ENCODE measurements at places on chromosomes 6 and 20. TPM values are rescaled to one million over a fixed set of nuclear protein-coding genes. Genes with fewer than 3 reads are reported as not detected.
A peak's percentile ranks its signal among the peaks of the same experiment; 100 is the strongest.

- DNase-seq, result no peak
These were observed 46.0 kb downstream of the DSTN start for GRCh38 chr20:17615645-17616479.

DNA sequence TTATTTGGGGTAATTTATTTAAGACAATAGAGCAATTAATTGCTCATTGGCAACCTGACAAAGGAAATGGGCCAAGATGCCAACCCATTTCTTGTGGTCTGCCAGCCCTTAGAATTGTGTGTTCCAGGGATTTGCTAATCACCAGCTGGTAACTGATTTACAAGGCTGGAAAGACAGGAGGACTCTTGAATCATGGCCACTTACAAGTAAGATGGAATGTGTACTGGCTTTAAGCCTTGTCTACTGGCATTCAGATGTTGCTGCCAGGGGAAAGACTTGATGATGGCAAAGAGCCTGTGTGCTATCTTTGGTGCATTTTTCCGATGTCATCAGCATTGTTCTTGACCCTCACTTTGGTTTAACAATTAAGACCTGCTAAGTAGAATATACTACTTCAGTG, 91.0 kb downstream of the BCKDHB start:
- DNase-seq, result peak; percentile 39

DNA sequence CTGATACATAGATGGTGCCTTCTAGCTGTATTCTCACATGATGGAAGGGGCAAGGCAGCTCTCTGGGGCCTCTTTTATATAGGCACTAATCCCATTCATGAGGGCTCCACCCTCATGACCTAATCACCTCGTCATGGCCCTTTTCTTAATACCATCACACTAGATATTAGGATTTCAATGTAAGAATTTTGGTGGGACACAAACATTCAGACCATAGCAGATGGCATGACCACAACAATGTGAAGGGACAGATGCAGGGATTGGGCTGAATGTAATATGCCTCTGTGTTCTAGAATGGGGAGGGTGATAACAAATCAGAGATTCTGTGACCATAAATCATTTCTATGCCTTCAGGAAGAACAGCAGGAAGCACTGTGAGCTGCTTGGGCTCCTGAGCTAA, 145.8 kb downstream of the LCA5 start:
- no peak for DNase-seq

DNA sequence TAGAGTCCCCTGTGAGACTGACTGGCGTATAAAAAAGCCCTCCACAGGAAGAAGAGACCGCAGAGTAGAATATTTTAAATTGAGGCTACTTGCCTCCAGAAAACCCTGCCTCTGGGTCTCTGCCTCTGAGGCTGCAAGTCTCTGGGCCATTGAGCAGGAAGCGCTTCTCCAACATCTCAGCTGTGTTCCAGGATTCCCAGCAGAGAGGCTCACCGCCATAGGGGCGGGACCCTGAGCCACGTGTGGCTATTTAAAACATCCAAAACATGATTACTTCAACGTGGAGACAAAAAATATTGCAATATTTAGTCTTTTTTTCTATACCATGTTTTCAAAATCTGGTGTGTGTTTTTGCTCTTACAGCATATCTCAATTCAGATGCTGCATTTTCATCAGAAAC, 59.4 kb downstream of the GNAS-AS1 start:
- no peak for DNase-seq

- peak; percentile 31 for DNase-seq
These were observed 416 bp upstream of the POLR1H start for GRCh38 chr6:30060606-30061091.

DNA sequence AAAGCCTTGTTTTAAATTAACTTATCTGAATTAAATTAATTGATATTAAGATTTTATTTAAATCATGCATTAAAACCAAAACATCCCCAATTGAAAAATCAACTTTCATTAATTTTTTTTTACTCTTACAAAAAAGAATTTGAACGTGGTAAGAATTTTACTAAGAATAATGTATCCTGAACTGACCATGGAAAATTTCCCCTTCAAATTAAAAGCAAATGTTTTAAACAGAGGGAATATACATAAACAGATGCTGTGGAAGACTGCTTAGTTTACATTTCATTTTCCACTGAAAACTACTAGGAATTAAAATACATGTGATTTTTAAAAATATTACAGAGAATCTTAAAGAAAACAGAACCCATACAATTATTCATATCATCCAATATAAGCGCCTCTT, 2.3 kb downstream of the RNF24 start:
- no peak for DNase-seq

- peak; percentile 81 for DNase-seq
These were observed 17.2 kb downstream of the UNC5CL start for GRCh38 chr6:41021832-41022231.

- peak; percentile 40 for DNase-seq
These were observed 118.3 kb downstream of the RALGAPA2 start for GRCh38 chr20:20594171-20594530.

Gene APOM
- total RNA-seq, result 3.4 TPM

- DNase-seq, result peak; percentile 14
These were observed 78.4 kb downstream of the PREP start for GRCh38 chr6:105324386-105324950.

GRCh38 chr6:33901822-33902456, 98.1 kb upstream of the MLN start:
- no peak for DNase-seq

- DNase-seq, result no peak
These were observed 76.1 kb downstream of the HCRTR2 start for GRCh38 chr6:55250400-55250799.

Gene SRXN1
- total RNA-seq, result 70.9 TPM

DNA sequence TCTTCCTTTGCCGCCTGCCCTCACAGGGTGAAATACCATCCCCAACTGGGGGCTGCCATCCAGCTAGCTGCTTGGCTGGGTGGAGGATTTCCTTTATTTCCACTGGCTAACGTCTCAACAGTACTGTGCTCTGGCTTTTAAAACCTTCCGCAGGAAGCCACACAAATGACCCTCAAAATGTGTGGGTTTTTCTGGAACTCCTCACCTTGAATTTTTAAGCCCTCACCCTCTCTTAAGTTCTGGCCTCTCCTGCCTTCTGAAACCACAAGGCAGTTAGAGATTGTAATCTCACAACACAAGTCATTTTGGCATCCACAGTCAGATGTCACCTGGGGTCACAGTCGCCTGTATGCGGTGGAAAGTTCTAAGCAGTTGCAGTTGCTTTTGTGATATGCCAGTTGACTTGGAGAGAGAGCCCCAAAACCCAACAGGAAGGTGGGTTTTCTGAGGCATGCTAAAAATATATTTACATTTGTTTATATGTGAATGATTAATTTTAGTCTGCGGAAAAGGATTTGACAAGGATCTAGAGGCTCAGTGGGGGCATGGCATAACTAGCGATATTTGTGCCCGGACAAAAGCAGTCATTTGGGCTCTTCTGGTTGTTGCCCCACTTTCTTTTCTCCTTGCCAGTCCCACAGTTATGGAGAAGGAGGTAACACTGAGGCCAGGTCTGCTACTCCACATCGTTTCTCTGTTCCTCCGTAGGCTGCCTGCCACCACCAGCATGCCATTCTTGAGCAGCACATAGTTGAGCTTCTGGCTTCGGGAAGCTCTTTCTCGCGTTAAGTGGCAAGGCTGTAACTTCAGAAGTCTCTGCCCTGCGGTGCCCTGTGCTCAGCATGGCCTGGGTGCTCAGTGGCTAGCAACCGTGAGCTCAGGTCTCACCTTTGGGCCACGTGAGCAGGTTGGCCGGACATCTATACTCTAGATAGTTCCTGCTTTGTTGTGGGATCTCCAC, 335.3 kb downstream of the CD83 start:
- DNase-seq, result no peak

DNA sequence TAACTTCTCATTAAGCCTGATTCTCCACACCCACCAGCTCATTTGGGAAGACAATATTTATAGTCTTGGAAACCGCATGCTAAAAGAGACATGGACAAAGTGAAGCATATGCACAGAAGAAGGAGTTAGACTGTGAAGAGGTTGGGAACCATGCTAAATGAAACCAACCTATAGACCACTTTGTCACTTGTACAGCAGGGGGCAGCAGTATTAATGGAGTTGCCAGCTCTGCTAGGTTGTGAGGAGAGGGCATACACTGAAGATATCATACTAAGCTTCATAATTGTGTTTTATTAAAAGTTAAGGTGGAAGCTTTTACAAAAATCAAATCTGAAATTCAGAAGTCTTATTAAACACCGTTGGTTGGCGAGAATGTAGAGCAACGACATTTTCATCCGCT, 38.3 kb upstream of the HMGCLL1 start:
- peak; percentile 18 for DNase-seq

DNA sequence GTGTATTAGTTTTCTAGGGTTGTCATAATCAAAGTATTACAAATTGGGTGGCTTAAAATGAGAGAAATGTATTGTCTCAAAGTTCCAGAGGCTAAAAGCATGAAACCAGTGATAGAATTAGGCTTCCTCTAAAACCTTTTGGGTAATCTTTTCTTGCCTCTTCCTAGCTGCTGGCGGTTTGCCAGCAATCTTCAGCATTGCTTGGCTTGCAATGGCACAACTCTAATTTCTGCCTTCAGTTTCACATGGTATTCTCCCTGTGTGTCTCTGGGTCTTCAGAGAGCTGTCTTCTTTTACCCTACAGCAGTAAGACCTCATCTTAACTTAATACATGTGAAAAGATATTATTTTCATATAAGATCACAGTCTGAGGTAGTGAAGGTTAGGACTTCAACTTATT, 479.1 kb upstream of the GJE1 start:
- DNase-seq, result peak; percentile 7

All from RPMI7951 (cell line).